Stimulated activated CD4-positive, alpha-beta T cell treated with anti-CD3 and anti-CD28 coated beads, Interleukin-2, amount 100 ng/mL, for 48 hours (primary cell): ENCODE measurements at places on chromosomes 11 and 22.

GRCh38 chr11:45968901-45969300 is 46.4 kb downstream of the LARGE2 start:
- no peak for DNase-seq

DNA sequence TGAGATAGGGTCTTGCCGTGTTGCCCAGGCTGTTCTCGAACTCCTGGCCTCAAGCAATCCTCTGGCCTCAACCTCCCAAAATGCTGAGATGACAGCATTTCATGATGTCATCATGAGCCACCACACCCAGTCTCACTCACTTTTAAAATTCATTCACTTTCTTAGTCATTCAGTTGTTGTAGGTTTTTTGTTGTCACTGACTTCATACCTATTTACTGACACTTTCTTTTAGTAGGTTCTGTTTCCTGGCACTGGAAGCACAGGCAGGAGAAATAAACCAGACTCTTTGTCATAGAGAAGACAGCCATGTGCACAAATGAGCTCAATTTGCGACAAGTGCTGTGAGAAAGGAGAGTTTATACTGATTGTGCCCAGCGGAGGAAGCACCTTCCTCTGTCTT is 10.5 kb downstream of the ART5 start:
- no peak for DNase-seq

DNA sequence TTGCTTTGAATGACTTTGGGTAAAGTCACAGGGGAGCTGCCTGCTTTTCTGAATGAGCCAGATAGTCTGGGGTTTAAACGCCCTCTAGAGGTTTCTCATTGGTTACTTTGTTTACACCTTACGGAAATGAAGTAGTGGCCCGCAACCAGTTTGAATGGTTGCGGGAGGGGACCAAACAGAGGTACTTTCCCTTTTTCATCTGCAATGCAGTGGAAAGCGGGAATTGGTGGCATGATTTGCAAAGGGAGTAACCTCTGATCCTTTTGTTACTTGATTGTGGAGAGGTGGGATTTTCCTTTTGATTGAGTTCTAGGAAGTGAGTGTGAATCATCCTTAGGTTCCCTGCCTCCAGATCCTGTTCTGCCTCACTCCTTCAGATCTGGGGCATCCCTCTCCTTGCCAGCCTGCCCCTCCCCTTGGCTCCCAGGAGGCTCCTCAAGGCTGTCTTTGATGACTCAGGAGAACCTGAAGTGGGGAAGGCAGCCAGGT is 15.9 kb upstream of the GLYATL1 start:
- DNase-seq: no peak

GRCh38 chr11:2570841-2571597 is 126.2 kb downstream of the KCNQ1 start:
- no peak for DNase-seq

GRCh38 chr11:59710136-59710847 is 3.4 kb downstream of the OR10V1 start:
- no peak for DNase-seq

- no peak for DNase-seq
Observed at GRCh38 chr11:44310463-44311272, 729 bp upstream of the ALX4 start.

GRCh38 chr11:8608652-8609051 is 14.6 kb upstream of the STK33 start:
- DNase-seq: no peak

DNA sequence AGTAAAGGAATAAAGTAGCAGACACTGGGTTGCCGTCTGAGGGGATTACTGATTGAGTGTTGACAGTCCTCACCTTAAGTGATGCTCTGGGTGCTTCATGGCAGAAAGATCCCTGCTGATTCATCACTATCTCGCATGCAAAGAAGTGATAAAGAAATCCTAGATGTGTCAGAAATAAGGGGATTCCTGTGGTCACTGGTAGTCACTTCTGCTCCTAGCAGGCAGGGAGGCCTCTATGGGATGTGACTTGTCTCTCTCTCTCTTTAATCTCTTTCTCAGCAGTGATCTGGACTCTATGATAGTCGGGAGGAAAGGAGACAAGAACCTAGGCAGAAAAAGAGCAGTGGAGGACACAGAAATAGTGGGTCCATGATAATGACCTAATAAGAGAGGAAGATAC is 30.9 kb upstream of the OR56A1 start:
- no peak for DNase-seq

GRCh38 chr11:47160753-47161133 is 15.9 kb downstream of the ARFGAP2 start:
- DNase-seq: no peak

- DNase-seq: no peak
Observed at GRCh38 chr11:75840522-75840921, 25.5 kb downstream of the UVRAG start.

DNA sequence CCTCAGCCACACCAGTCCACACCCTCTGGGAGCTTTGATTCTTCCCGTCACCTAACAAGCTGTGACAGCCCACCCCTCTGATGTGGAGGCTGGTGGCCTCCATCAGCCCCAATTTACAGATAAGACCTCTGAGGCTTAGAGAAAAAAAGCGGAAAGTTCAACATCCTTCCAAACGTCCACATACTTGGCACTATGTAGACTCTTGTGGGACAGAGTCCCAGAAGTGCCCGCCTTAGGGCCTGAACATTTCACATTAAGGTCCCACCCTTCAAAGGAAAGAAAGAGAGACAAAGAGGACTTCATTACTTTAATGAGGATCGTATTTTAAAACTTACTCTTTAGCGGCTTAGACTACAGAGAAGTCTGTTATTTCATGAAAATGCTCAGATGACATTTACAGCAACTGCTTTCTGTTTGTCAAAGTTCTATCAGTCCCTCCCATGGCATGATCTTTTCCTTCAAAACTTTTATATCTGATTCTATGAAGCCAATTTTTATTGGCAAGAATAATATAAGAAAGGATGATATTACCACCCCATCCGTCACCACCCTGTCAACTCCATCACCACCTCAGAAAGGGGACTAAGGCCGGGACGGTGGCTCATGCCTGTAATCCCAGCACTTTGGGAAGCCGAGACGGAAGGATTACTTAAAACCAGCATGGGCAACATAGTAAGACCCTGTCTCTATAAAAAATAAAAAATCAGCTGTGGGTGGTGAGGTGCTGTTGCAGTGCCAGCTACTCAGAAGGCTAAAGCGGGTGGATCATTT is 15.7 kb upstream of the SCGB1A1 start:
- DNase-seq: no peak

DNA sequence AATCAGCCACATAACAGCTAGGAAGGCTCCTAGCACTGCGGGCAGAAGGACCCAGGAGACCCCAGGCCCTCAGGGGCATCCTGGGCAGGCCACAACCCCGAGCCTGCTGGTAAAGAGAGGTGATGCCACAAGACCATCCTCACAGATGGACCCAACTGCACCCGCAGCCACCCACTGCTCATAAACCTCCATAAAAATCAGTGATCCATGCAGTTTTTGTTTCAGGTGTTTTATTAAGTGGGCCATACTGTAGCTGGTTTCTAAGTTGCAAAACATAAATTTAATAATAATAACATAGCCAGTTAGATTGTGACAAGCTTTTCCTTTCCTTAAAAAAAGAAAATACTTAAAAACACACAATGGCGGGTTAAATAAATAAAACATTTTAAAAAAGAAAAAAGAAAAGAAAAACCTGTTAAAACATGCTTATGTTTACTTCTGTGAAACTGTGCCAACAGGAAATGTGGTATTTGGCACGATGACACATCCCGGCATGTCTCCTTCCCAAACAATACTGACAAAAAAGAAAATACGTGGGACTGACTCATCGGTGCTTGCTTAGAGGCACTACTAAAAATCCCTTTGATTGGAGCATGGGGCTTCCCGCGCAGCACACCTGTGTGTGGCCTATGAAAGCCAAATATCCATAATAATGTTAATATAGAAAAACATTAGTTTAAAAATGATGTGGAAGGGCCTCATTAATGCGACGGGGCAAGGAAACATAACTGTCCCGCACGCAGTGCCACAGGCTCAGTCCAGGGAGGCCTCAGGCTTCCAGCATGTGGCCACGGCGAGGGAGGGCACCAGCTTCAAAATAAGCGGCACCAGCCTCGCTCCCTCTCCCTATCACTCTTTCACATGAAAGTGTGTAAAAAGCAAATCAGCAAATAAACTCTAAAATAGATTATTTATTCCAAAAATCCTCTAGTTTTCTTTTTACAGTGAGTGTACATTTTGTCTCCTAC is 47.5 kb upstream of the SCUBE2 start:
- DNase-seq: no peak

GRCh38 chr11:132782102-132782501 is 750.2 kb downstream of the OPCML start:
- no peak for DNase-seq

GRCh38 chr11:27716216-27716615 is 16.0 kb upstream of the BDNF start:
- no peak for DNase-seq

- DNase-seq: no peak
Observed at GRCh38 chr11:115705200-115705599, 201.0 kb upstream of the CADM1 start.

- no peak for DNase-seq
Observed at GRCh38 chr11:61392981-61393595, 701 bp downstream of the TMEM216 start.

DNA sequence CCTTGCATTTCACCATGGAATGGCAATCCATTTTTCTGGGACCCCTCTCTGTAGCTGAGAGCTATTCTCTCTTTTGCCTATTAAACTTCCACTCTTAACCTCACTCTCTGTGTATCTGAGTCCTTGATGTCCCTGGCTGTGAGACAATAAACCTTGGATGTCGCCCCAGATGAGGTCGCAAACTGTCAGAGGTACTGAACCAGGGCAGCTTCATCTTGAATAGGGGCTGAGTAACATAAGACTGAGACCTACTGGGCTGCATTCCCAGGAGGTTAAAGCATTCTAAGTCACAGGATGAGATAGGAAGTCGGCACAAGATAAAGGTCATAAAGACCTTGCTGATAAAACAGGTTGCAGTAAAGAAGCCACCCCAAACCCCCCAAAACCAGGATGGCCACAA is 68.0 kb downstream of the RSF1 start:
- no peak for DNase-seq
